Endodermal cell (in vitro differentiated cells): ENCODE measurements at places on chromosomes 4 and X. TPM values are rescaled to one million over a fixed set of nuclear protein-coding genes. Genes with fewer than 3 reads are reported as not detected.

MAGEA4 gene
- total RNA-seq = 0.14 TPM in 1 of 2 replicates, not detected in the other

SLITRK2 gene
- 24.4 to 30.5 TPM (median 25.7 TPM) in 3 replicates for total RNA-seq

STEEP1 gene
- total RNA-seq = 19.8 and 25.3 TPM in 2 replicates

DKK2 gene
- total RNA-seq = not detected in 2 replicates

SPANXN3 gene
- total RNA-seq = not detected in 2 replicates

AKAP14 gene
- total RNA-seq = not detected in 3 replicates

DRP2 gene
- total RNA-seq = 0.28 to 0.95 TPM (median 0.91 TPM) in 3 replicates

BEX1 gene
- 101 to 144 TPM (median 136 TPM) in 3 replicates for total RNA-seq

GRCh38 chr4:180120068-180120467 is 2123.1 kb upstream of the TENM3 start:
- no peak for DNase-seq

DNA sequence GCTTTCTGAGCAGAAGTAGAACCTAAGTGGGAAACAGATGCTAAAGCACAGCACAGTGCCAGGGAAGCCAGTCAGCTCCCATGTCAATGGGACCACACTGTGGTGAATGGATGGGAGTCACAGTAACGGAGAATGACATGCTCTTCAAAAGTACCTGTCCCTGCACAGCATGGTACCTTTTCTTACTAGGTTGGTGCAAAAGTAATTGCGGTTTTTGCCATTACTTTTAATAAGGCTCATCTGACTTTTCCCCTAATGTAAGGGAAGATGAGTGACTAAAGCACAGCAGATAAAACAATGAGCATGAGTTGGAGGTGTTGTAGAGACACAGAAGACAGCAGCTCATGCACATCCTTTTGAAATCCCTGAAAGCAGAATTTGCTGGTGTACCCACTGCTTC is 62.3 kb downstream of the CCNG2 start:
- DNase-seq = no peak

DNA sequence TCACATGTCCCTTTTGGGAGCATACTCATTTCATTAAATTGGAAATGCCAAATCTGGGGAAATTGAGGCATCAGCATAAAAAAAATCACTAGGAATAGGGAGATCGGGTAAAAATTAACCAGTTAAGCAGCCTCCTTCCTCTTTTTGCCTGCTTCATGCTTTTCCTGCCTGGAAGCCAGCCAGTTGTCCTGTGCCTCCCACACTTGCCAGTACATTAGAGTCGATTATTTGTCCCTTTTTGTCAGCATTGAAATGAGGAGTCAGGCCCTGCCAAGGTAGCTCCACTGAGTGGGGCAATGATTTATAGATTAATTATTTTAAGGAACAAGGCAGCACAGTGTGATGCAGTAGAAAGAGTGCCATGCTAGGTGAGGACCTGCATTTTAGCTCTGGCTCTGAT is 55.3 kb downstream of the SH2D1A start:
- no peak for DNase-seq

DNA sequence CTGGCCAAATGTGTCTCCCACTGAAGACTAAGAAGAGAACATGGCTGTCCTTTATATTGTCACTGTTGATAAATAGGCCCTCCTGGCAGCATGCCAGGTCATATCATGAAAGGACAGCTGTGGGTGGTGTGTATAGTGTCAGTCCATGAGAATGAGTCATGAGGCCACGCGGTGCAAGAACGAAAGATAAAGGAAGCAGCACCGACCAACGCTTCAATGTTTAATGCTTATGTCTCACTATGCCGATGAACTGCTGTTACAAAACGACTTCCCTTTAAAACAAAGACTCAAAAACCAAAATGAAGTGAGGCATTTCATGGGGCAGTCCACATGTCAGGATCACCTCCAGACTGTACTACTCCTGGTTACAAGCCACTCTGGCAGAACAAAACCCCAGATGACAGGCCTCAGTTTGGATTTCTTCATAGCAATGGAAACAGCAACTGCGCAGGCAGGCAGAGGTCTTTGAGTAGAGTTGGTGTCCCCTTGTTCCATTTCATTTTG is 5.2 kb upstream of the TCEANC start:
- no peak for DNase-seq

- no peak for DNase-seq
These were observed 522.2 kb upstream of the NR3C2 start for GRCh38 chr4:148964456-148964855.

- DNase-seq = no peak
These were observed 85.1 kb downstream of the AFF1 start for GRCh38 chr4:87019898-87020297.

DNA sequence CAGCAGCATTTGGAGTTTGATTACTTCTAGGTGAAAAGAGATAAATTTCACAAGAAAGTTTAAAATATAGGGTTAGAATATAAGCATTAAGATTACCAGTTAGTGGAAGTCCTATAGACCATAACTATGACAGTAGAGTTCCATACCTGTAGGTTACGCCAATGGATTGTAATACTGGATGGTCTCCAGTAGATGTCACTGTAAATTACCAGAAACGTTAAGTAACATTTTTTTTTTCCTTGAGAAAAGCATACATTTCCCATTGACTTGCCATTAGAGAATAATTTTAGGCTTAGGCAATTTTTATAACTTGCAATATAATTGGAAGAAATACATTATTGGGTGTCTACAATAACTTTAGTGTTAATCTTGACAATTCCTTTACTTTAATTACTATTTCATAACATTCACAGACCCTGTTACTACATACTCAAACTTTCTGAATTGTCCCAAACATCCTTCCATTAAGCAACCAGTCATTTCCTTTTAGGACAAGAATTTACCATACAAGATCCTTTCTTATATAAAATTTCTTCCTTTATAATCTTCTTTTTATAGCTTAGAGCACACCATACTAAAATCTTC is 304.1 kb upstream of the TECRL start:
- DNase-seq = no peak

DNA sequence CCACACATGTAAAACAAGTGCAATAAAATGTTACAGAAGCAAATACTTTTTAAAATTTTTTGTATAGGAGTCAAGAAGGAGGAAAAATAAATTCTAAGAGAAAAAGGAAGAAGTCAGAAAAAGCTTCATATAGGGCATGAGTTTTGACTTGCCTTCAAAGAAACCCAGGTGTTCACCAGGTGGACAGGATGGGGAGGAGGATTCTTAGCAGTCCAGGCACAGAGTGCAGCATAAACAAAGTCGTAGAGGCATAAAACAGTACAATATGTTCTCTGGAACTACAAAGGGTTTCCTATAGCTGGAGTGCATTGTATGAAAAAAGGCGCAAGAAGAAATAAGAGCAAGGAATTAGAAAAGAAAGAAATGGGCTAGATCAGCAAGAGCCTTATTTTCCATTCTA is 1.9 kb upstream of the SCFD2 start:
- no peak for DNase-seq

DNA sequence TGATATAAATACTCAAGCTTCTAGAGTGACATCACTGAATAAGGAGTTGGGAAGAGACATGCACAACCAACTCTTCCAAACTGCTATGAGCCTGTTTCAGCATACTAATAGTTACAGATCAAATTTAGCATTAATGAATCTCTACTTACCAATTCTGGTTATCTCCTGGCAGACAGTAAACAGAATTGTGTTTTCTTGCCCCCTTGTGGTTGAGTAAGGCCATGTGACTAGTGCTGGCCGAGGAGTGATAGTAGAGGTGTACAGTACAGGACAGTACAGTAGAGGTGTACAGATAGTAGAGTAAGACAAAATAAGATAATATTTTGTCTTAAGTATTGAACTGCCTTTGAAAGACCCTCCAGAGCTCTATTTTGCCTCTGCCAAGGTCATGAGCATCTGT is 681.4 kb downstream of the GABRG1 start:
- peak; percentile 54 for DNase-seq

- no peak for DNase-seq
These were observed 85.7 kb downstream of the TET2 start for GRCh38 chr4:105232374-105232773.

GRCh38 chr4:109977854-109978501 is 65.3 kb downstream of the EGF start:
- DNase-seq = no peak

GRCh38 chr4:122914292-122914904 is 8.0 kb downstream of the NUDT6 start:
- DNase-seq = no peak

DNA sequence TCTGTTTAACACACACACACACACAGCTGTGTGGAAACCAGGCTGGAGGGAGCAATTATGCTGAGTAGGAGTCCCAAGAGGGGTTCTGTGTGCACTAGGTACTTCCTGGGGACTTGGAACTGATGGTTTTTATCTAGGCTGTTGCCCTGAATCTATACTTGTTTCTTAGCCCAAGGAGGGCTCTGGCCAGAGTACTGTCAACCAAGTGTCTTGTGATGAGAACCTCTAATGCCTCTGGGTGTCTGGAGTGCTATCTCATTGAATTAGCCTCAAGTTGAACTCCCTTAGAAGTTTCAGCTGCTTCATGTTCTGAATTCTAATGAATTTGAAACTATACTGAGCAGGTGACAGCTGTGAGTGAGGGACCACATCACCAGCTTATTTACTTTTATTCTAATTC is 16.6 kb downstream of the ARHGAP24 start:
- no peak for DNase-seq

DNA sequence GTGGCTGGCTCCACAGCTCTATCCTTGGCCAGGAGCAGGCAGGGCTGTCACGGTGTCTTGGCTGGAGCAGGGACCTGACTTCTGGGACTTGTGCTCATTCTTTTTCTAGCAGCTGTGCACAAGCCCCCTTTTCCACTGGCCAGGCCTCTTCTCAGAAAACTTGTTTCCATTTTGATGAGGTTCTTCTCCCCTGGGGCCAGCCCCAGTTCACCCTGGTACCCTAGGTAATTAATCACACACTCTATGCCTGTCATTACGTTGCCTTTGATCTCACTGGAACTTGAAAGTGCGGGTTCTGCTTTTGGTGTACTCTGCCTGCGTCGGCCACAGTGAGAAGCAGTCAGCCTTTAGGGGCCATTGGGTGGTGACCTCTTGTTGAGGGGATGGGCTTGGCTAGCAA is 26.6 kb downstream of the DRD5 start:
- DNase-seq = no peak
